ENCODE measurements at places on chromosomes 5 and 9. TPM values are rescaled to one million over a fixed set of nuclear protein-coding genes. Genes with fewer than 3 reads are reported as not detected.

Gene CRB2
- total RNA-seq: 0.42 TPM

Gene RGS7BP
- 4.3 TPM for total RNA-seq

DNA sequence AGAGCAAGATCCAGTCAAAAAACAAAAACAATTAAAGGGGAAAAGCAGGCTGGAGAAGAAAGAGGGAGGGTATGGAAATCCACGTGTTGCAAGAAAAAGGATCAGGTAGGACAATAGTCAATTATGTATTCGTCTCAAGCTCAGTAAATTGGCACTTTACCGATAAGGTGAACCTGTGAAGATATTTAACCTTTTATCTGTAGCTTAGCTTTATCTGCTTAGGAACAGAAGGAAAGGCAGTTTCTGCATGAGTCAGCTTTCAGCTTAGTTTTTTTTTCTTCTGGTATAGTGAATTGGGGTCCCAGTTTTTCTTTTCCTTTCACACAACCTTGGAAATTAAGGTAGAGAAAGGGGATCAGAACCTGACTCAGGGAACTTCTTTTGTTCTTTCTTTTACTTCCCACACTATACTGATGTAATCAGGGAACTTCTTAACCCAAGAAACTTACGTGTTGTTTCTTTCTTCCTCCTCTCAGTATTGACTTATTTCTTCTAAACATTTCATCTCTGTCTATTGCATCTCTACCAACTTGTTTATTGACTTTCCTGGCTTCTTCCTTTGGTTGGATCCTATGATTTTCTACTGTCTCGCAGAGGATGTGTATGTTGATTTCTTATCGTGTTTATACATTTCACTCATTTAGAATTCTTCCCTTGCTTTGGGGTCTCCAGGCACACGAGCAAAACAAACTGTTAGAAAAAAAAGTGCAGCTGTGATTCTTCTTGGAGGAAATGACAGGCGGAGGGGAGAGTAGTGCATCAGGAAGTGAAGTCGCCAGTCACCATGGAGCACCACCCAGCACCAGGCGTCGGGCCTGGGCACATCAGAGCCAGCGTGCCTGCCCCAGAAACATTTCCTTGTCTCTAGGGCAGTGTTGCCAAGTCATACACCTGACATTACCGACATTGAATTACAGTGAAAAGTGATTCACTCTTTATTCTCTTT is 123.0 kb upstream of the LHFPL2 start:
- DNase-seq: no peak

DNA sequence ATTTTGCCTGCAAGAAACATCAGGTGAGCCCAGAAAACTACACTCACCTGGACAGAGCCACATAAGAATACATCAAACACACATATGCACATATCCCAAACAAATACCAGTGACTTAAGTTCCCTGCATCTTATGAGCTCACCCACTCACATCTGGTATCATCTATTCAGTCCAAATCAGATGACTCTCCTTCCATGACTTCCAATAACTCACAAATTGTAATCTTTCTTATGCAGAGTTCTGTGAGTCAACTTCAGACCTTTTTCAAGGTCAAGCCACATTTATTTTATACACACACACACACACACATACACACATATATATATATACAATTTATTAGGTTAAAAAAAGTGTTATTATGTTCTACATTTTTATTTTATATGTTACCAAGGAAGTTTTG is 1711.9 kb upstream of the CDH9 start:
- no peak for DNase-seq

DNA sequence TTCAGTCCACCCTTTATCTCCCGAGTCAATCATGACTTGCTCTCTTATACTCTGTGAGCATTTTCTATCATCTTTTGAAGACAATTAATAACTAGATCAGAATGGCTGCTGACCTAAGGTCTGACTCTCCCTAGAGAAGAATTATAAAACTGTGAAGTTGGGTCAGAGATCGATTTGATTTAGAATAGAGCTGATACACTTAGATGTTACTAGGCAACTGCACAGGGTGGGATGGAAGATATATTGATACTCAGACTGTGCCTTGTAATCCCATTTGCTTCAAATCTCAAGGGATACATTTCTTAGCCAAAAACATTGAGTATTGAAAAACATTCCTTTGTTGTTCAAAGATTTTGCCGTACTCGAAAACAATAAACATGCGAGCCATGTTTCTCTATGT is 106.0 kb upstream of the NMUR2 start:
- DNase-seq: no peak

DNA sequence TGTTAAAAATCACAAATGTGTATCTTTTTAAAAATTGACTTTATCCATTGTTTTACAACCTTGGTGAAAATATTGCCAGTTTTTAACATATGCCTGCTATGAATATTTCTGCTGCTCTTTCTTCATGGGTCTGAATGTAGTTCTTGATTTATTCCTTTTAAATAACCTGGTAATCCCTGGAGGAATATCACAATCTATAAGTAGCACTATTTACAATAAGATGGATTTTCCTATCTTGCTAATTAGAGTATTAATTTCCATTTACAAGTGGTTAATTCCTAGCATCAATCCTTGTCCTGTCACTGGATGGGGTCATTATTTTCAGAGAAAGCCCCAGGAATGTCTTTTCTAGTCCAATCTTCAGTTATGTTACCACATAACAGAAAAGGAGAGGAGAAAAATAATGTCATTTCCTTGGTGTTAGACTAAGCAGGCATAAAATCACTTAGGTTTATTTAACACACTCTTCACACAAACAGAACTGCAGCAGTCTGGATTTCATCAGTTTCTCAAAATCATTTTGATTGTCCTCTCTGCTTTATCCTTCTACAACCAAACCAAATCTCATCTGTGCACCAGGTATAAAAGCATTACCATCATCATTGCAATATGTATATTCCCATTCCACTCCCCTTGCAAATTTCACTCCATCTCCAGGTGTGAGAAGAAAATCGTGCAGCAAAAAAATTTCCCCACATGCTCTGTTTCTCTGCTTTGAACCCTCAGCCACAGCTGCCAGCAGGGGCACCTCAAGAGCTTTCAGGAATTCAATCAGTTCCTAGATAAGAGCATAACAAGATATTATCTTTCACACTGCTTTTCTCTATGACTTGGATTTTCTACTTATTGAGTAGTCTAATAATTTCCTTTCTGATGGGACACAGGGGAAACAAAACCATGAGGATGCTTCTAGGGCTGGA is 204.1 kb downstream of the SEC61B start:
- no peak for DNase-seq
